ENCODE measurements at places on chromosomes 7 and 10. TPM values are rescaled to one million over a fixed set of nuclear protein-coding genes. Genes with fewer than 3 reads are reported as not detected.

Gene STAMBPL1
- 10.2 TPM for total RNA-seq

Gene ASB10
- not detected for total RNA-seq

Gene CPA2
- total RNA-seq: not detected

Gene ZNF239
- 3.6 TPM for total RNA-seq

Gene OR2A7
- 2.4 TPM for total RNA-seq

Gene ZFYVE27
- total RNA-seq: 14.8 TPM

Gene HOXA10
- 22.6 TPM for total RNA-seq

Gene SPOCK2
- total RNA-seq: 2.6 TPM

Gene WNT8B
- total RNA-seq: not detected

Gene ANXA8L1
- not detected for total RNA-seq

Gene SNCG
- total RNA-seq: 362 TPM

Gene GCK
- total RNA-seq: 0.85 TPM

Gene CARD11
- total RNA-seq: 0.88 TPM

Gene INA
- not detected for total RNA-seq

Gene CWF19L1
- total RNA-seq: 12.6 TPM

Gene ADAMTS14
- total RNA-seq: not detected

Gene RNF32
- not detected for total RNA-seq

Gene TMEM243
- total RNA-seq: 60.5 TPM

Gene RBP3
- total RNA-seq: not detected

Gene KLF14
- 0.94 TPM for total RNA-seq

Gene DMBT1
- not detected for total RNA-seq

Gene PUS7
- total RNA-seq: 21.7 TPM

Gene ACTR3C
- total RNA-seq: 0.65 TPM

Gene UNC5B
- 1.1 TPM for total RNA-seq

Gene PRKCQ
- 0.19 TPM for total RNA-seq

Gene AGBL3
- 4.9 TPM for total RNA-seq

Data from subcutaneous adipose tissue (tissue), 4 donors.